ENCODE measurements at places on chromosomes 1 and 21. TPM values are rescaled to one million over a fixed set of nuclear protein-coding genes. Genes with fewer than 3 reads are reported as not detected.

Gene UMODL1
- not detected for total RNA-seq

Gene HSPG2
- 250 TPM for total RNA-seq

Gene SLC9C2
- not detected for total RNA-seq

Gene DNAH14
- 3.5 TPM for total RNA-seq

Gene EPHA2
- 68.6 TPM for total RNA-seq

Gene TMEM167B
- total RNA-seq, result 22.6 TPM

Gene CPLANE2
- total RNA-seq, result 6.7 TPM

Gene ROR1
- under 0.01 TPM for total RNA-seq

All from lung microvascular endothelial cell (primary cell).